ENCODE measurements at places on chromosomes 1 and 21.

- no peak for DNase-seq
Observed at GRCh38 chr1:961132-961669, 817 bp downstream of the KLHL17 start.

DNA sequence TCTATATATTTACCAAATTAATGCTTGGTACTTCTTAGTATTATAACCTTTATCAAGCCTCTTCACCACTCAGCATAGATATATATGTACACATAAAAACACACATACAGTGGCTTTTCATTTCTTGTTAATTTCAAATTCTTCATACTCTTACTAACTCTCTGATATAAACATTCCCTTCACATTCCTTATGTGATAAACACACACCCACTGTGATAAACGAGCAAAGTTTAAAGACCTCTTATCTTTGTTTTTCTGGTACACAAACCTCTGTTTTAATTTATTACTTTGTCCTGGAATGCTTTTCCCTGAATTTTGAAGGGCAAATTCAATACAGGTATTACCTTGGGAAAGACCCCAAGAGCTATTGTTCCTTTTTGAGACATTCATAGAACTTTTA is 379.1 kb upstream of the TMPRSS15 start:
- DNase-seq = no peak

DNA sequence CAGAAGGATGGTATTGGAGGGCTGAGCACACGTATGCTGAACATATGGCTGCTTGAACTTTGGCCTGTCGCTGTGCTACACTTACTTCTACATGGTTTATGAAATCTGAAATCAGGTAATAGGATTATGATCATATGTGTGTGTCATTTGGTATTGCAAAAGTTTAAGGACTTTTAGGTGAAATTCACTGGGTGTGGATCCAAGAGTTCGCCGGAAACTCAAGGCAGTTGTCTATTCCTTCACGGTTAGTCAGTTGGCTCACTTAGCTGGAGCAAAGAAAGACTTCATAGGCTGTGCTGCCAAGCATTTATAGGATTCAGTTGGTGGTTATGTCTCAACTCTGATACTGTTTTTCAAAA is 927 bp downstream of the UAP1 start:
- DNase-seq = no peak

DNA sequence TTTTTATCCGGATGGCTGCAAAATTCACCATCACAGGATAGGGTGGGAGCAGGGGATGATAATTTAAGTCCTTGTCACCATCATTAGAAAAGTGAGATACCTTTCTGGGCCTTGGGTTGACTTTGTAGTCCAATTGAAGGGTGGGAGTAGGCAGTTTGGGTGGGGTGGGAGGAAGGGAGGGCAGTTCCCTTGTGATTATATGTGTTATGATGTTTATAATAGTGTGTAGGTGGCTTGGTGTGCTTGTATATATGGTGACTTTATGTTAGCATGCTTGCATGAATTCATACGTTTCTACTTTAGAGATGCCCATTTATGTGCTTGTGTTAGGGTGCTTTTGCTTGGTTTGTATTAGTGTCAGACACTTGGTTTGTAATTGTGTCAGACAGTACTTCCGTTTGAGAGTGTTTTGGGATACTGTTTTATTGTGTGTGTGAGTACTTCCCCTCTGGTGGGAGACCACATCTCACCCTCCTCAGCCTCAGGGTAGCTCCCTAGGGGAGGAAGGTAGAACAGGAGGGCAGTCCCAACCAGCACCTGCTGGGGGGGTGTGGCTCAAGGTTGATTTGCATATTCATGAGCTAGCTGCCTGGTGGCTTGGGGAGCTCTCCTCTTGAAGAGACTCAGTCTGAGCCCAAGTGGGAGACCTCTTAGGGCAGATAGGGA is 6.3 kb upstream of the POU3F1 start:
- no peak for DNase-seq

GRCh38 chr1:156601122-156601830 is at the start of gene GPATCH4:
Gene GPATCH4, minus strand, starts transcription at chr1:156601479.
- DNase-seq = peak; percentile 80
